ENCODE measurements at places on chromosomes 16 and 17.

- peak; percentile 32 for DNase-seq
These were observed 481 bp downstream of the CNTROB start for GRCh38 chr17:7932483-7932891.

- DNase-seq: no peak
These were observed 21.8 kb upstream of the ZFHX3 start for GRCh38 chr16:73069581-73070262.

DNA sequence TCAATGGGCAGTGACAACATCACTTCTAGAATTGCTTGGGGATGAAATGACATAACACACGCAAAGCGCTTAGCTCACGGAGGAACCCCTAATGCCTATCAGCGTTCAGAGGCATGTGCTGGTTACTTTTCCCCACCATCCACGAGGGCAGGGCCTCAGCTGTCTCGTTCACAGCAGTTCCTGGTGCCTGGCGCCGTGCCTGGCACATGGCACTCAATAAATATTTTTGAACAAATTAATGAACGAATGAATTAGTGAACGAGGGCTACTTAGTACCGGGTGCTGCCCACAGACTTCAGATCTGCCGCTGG lies 14.1 kb upstream of the CIBAR2 start:
- DNase-seq: no peak

DNA sequence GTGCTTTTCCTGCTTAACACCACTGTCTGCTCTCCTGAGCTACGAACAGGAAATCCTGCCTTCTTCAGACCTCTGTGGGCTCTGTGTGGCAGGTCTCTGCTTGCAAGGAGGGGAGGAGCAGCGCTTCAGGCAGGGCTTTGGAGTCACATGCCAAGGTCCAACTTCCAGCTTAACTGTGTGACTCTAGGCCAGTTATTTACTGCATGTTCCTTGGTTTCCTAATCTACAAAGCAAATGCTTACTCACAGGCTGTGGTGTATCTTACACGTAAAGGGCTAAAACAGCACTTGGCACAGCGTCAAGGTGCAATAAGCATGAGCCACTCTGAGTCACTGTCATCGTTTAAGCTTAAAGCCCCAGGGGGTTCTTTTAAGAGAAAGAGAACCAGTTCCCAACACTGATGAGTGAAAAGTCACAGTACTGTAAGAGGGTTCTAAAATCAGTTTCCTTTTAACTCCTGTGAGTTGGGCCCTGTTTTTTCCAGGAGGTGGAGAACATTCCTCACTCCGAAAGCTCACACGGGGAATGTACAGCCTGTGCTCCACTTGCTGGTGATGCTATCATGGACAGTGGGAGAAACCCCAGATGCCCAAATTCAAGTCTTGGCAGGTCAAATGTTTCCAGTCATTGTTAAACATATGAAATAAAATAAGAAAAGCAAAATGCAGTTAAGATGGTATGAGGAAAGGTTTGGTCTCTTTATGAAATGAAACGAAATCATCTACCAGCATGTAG lies 54.1 kb upstream of the BCAR1 start:
- no peak for DNase-seq

- peak; percentile 83 for DNase-seq
These were observed 55.9 kb downstream of the MYO18A start for GRCh38 chr17:29124135-29124924.

Measured in SK-N-DZ (cell line).